8988T (cell line): ENCODE measurements at places on chromosomes 2 and 18.

DNA sequence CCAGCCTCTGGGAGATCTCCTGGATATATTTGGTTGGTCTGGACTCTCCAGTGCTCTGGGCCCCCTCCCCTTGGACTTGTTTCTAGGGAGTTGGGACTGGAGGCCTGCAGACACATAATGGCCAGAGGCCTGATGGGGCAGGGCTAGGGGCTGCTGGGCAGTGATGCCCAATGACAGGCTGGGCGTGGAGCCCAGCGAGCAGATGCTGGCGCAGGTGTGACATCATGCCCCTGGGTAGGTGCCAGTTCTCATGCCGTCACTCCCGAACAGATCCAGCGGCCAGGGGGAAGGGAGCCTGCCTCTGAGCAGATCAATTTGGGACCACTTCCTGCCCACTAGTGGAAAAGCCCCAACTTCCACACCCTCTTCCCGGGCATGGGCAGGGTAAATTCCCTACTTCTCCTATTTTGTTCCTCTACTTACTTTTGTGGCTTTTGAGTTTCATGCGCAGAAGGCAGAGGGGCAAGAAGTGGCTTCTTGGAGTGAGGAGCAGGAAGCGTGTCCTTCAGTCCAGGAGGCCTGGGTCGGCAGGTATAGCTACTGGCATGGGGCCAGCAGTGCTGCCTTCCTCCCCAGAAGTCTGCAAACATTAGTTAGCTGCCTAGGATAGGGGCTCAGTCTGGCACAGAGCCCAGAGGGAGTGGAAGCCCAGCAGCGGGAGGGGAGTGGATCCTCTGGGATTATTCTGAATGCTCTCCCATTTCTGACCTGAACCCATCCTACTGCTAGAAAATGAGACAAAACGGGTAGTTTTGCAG is 6.1 kb downstream of the MPV17 start:
- no peak for DNase-seq

- DNase-seq = no peak
Observed at GRCh38 chr2:72581560-72582181, 244.2 kb downstream of the EXOC6B start.

DNA sequence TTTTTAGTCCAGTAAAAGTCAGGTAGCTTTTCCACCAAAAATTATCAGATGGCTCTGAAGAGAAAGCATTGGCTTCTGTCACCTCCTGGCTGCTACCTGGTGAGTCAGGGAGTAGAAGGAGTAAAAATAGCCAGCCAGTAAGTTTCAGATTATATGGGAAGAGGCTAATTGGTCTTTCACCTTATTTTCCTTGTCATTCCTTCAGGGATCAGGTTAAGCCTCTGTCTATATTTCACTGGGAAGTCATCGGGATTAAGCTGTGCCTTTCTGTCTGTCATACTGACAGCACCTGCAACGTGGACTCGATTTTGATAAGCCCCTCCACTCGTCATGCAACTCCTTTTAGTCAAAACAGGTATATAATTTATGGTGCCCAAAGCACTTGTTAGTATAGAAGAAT is 380.7 kb upstream of the CELF4 start:
- DNase-seq = no peak

DNA sequence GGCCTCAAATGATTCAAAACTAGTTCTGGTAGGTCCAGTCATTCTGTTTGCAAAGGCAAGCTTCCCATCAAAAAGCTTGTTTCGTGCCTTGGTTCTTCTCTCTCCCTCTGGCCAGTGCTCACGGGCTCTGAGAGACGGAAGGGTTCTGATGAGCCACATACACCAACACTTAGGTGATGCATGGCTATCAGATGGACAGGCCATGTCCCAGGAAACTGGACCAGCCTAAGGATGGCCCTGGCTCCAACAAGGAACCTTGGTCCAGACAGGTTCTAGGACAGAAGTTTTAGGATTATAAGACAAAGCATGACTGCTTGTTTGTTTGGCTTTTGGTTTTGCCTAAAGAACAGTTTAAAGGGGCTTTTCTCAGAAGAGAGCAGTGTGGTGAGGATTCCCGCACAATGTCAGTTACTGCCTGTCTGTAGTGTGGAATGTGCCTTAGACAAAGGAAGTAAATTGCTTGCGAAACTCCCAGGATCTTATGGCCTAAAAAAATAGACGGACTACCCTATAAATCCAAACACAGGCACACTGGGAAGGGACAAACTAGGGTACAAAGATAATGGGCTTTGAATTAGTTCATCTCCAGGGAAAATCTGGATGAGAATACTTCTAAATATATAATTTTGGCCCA is 10.3 kb downstream of the CYP1B1 start:
- DNase-seq = no peak

DNA sequence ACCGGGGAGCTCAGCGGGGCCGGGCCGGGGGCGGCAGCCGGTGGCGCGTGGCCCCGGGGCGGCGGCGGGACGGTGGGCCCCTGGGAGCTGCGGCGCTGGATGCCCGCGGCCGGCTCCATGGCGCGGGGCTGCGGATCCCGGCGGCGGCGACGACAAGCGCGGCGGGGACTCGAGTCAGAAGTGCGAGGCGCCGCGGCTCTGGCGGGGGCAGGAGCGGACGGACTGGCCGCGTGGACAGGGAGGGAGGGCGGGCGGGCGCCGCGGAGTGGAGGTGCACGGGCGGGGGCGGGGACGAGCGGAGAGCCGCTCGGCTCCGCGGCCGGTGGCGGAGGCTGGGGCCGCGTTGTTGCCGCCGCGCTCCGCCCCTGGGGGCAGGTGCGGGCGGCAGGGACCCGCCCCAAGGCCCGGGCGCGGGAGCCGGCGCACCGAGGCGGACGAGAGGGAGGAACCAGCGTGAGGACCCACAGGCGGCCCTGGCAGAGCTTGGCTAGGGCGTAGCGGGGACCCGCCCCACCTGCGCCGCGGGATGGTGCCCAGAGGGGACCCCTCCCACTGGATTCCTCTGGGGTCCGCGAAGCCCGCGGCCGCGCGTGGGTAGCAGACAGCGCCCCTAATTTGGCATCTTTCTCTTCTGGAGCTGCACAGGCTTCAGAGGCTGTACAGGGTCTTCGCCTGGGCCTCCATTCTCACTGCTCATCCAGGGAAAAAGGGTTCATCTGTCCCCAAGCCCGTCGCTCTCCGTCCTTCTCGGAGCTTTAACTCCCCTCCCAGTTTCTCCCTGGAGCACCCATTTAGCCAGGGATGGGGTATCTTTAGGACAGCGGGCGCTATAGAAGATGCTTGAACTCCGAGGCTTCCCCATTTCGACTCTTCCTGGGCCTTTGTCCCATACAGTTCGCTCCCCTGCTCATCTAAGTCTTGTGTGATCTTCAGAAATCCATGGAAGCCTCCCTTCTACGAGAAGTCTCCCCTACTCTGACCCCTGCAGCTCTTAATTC is at the start of gene TMEM163:
Gene TMEM163 (minus strand): TSS at position 184 of the 998 bp plus-strand sequence.
- DNase-seq = peak; percentile 56

DNA sequence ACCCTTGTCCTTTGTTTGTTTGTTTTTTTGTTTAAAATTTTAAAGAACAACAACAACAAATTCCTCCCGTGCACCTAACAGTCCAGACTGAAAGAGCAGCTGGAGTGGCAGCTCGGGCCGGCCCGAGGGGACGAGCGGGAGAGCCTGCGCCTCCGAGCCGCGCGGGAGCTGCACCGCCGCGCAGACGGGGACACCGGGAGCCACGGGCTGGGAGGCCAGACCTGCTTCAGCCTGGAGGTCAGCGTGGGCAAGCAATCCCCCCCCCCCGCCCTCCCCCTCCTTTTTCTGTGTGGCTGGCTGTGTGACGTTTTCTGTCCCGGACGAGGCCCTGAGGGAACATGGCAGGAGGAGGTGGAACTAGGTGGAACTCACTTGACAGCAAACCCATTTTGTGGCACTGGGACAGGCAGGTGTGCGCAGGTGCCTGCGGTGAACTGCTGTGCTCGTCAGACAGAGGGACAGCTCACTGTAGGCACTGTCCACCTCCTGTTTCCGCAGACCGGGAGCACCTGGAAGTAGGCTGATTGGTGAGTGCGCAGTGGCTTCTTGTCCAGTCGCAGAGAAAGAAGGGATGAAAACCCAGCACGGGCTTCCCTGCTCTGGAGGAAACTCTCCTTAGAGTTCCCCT is 80.6 kb downstream of the MTCL1 start:
- DNase-seq = no peak

- no peak for DNase-seq
Observed at GRCh38 chr2:205699515-205700289, 17.4 kb downstream of the NRP2 start.

GRCh38 chr2:38037757-38038621 is 38.0 kb downstream of the CYP1B1 start:
- no peak for DNase-seq

GRCh38 chr2:81545626-81546025 is 1241.1 kb upstream of the LRRTM1 start:
- DNase-seq = no peak

DNA sequence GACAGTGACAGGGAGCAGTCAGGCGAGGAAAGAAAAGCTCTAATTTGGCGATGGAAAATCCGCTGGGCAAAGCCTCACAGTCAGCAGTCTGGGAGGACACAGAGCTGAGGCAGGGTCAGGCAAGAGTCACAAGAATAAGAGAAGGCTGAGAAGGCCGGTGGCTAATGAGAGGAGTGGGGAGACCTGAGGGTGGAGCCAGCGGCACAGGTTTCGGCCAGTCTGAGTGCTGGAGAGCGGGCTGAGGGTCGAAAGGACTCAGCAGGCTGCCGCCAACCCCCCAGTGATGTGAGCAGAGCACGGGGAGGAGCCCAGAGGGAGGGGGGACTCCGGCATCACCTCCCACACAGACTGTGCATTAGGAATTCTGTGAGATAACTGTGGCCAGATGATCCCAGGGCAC is 500.6 kb upstream of the MYT1L start:
- DNase-seq = no peak

DNA sequence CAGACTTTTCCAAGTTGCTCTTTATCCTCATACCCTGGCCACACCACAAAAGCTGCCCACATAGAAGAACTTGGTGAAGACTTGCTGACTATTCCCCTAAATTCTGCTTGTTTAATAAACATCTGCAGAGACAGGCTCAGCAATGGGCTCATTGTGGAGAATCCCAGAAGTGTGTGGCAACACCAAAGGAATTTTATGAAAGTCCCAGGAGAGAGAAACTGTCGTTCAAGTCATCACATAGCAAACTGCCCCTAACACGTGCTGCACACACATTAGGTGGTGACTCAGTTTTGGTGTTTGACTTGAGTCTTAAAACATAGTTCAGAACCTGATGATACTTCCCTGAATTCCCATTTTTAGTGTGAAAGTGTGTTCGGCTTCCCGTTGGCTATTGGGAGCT is 38.6 kb downstream of the CYP1B1 start:
- DNase-seq = no peak
